Melanocyte of skin (primary cell): ENCODE measurements at places on chromosomes 12 and 14. TPM values are rescaled to one million over a fixed set of nuclear protein-coding genes. Genes with fewer than 3 reads are reported as not detected.

FOXG1 gene
- not detected in 2 replicates for total RNA-seq

TAPBPL gene
- 8.9 and 13.1 TPM in 2 replicates for total RNA-seq

SYCP3 gene
- under 0.01 and 0.73 TPM in 2 replicates for total RNA-seq

ZFC3H1 gene
- total RNA-seq, result 25.8 and 43.6 TPM in 2 replicates

KRT8 gene
- 0.33 and 0.62 TPM in 2 replicates for total RNA-seq

PNMA1 gene
- 23.1 and 26.5 TPM in 2 replicates for total RNA-seq
